ENCODE measurements at places on chromosomes 16 and 17.

DNA sequence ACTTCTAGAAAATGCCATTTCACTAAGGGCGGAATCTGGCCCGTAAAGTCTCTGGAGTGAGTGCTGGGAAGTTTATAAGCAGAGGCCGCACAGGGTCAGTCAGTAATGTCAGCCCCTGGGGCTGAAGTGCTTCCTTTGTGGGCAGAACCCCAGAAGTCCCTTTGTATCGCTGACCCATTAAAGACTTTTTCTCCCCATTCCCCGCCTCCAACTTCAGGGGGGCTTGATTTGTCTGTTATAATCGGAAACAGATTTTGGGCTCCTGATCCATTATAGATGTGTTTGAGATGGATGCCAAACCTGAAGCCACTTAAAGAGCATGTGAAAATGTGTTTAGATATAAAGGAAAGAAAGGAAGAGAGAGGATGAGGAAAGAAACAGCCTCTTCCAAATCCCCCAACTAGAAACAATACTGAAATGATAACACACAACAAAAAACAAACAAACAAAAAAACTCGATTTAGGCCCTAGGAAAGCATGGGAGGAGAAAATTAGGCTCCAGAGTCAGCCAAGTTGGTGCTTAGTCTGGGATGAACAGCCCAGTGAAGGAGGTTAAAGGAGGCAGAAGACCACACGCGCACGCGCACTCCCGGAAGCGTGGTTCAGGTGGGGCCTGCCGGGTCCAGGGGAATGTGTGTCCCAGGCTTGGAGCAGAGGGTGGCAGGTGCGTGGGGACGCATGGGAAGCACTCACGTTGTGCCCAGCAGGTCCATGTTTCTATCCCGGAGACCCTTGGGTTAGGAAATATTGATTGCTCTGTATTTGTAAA lies 27.1 kb downstream of the MSI2 start:
- DNase-seq = no peak

- DNase-seq = no peak
These were observed 190.7 kb upstream of the KCNJ16 start for GRCh38 chr17:69884356-69884755.

DNA sequence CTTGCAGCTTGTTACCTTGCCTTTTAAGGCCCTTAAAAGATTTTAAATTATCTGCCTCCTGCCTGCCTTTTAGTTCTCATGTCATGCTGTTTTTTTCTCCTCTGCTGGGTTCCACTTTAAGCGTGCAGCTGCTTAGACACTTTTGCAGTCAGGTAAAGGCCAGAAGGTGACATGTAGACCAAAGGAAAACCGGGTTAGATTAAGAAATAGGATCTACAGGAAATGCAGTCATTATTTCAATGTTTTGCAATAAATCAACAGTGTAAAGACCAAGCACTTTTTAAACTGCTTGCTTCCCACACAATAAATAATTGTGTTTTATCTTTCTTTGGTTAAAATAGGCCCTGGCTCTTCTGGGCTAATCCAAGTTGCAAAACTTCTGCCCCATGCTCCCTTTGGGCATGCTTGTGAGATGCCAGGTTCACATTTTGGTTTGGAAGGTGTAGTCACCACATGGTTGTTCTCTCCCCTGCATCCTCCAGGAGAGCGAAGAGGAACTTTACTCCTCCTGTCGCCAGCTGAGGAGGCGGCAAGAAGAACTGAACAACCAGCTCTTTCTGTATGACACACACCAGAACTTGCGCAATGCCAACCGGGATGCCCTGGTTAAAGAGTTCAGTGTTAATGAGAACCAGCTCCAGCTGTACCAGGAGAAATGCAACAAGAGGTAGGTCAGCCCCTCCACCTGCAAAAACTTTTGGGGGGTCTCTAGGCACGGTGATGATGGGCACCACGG lies 54.9 kb downstream of the SDR42E1 start:
- no peak for DNase-seq

DNA sequence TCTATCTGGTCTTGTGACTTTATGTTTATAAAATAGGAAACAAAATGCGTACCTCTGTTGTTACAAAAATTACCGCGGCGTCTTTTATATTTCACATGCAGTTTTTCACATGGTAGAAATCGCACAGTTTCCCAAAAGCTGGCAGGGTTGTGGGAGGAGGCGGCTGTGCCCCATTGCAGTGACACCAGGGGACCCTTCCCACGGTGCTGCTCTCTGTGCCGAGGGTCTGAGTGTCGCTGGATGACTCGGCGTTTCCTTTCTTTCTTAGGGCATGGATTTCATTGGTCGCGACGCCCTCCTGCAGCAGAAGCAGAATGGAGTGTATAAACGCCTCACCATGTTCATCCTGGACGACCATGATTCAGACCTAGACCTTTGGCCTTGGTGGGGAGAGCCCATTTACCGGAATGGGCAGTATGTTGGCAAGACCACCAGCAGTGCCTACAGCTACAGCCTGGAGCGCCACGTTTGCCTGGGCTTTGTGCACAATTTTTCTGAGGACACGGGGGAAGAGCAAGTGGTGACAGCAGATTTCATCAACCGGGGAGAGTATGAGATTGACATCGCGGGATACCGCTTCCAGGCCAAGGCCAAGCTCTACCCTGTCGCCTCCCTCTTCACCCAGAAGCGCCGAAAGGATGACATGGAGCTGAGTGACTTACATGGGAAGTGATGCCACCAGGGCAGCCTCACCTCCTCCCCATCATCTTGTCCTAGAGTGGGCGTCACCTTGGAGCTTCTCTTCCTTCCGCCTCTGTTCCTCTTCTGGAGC lies 17.2 kb upstream of the CLEC18C start:
- DNase-seq = no peak

- no peak for DNase-seq
These were observed 104.7 kb upstream of the ADAMTS18 start for GRCh38 chr16:77539421-77540034.

- DNase-seq = no peak
These were observed 9.4 kb upstream of the DNASE1 start for GRCh38 chr16:3645108-3645503.

DNA sequence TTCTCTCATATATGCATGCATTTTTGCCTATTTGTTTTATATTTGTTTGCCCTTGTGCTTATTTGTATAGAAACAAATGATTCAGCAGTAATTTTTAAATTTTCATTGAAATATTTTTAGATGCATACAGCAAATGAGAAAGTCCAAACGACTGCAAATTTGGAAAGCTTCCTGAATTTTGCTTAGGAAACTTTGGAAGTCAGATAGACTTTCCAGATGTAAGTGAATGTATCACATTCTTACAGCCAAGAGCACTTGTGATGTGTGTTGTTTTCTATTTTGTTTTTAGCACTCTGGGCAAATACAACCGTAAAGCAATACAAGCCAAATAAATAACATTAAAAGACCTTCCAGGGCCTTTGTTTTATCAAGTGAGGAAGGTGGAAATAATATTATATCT lies 680.8 kb upstream of the CDH8 start:
- DNase-seq = no peak

- no peak for DNase-seq
These were observed 3.3 kb downstream of the TAOK1 start for GRCh38 chr17:29393436-29393835.

DNA sequence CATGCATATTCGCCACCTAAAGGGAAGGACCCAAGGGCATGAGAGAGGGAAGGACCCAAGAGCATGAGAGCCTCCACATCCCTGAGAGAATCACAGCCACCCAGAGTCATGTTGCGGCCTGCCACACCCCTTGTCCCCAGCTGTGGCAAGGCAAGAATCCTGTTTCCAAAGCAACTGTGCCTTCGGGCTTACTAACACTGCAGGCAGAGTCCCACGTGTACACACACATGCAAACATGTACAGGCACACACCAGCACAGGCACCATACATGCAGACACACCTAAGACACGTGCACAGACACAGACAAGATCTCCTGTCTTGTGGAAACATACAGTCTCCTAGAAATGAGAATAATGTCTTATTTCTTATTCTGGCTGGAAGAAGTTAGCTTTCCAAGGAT lies 92.4 kb upstream of the CDYL2 start:
- no peak for DNase-seq

GRCh38 chr17:74528491-74529199 lies 2.6 kb downstream of the CD300LB start:
- no peak for DNase-seq

- no peak for DNase-seq
These were observed 171.6 kb downstream of the PRKCB start for GRCh38 chr16:24007391-24007790.

DNA sequence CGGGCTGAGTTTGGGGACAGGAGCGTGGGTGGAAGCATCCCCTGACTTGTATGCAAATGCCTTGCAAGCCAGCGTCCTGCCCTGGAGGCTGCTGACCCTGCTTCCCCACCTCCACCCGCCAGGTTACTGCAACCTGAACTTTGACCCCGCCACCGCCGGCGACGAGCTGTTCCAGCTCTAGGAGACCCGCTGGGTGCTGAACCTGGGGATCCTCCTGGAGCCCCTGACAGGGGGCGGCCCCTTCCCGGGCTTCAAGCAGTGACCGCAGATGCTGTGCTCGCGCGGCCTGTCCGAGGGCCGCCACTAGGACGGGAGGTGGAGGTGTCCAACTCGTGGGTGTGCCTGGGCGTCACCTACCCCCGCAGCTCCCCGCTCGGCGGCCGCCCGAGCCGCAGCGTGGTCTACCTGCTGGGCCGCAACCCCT lies 10.7 kb upstream of the SLC16A5 start:
- DNase-seq = no peak

- DNase-seq = no peak
These were observed 49.7 kb downstream of the ACSM1 start for GRCh38 chr16:20647736-20648135.

- no peak for DNase-seq
These were observed 12.1 kb downstream of the NDEL1 start for GRCh38 chr17:8447799-8448198.

GRCh38 chr16:77782694-77783093 lies 5.7 kb upstream of the VAT1L start:
- DNase-seq = no peak

DNA sequence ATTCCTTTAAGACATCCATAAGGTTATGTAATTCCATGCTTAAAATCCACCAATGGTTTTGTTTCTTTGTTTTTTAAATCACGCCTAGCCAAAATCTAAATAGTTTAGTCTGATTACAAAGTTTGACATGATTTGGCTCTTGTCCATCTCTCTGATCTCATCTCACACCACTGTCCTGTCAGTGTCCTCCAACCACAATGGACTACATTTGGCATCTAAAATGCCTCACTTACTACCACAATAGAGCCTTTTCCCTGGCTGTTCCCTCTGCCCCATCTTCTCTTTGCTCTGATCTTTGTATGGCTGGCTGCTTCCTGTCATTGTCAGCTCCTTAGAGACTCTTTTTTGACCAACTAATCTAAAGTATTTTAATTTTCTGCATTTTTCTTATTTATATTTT lies 157.2 kb downstream of the MYO1D start:
- DNase-seq = no peak

- DNase-seq = no peak
These were observed 86.9 kb downstream of the FOXL1 start for GRCh38 chr16:86665319-86665675.

- no peak for DNase-seq
These were observed 5.7 kb downstream of the CTRB1 start for GRCh38 chr16:75224306-75225082.

DNA sequence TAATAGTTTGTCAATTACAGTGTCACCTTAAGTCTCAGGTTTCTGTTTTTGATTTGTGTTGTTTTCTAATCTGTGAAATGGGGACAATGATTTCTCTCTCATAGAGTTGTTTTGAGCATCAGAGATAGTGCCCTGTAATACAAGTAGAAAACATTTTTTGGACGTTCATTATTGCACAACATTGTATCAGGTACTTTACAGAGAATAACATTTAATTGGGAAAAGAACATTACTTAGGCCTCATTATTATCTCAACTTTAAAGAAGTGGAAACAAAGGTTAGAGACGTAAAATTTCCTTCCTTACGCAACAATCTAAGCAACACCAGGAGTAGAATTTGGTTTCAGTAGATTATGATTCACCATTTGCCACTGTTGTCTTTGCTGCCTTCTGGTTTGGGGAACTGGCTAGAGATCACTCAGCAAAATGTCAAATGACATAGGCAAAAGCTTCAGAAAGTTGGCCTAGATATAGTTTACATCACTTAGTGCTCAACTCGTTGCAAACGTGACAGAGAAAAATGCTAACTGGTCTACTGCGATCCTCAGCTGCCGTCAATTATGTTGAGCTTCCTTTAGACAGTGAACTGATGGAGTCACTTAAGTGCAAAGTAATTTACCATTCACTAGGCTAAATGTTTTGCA lies 1026.8 kb downstream of the CDH11 start:
- no peak for DNase-seq

- DNase-seq = no peak
These were observed 48.3 kb downstream of the ZFHX3 start for GRCh38 chr16:72999541-73000019.

- no peak for DNase-seq
These were observed 76.6 kb downstream of the ZZEF1 start for GRCh38 chr17:4066210-4066609.

DNA sequence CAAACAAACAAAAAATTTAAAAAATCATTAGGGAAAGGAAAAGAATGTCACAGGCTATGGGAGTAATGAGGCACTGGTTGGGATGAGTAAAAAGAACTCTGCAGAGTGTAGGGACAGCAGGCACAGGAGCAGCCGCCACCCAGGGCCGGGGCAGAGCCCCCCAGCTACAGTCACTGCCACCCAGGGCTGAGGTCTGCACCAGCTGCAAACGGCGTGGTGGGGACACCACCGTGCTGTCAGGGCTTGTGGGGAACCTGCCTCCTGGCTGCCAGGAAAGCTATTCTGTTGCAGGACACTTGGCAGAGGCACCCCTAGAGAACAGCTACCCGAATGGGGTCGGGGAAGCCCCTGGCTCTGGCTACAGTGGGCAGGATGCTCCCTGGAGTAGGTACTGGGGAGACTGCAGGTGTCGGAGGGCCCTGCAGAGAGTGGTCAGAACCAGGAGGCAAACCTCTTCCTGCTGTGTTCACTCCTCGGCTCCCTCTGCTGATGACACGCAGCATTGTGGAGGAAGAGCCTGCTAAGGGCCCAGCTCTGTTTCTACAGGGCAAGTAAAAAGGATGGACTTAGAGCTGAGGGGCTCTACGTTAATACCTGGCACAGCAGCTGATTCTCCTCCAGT lies 32.3 kb upstream of the CAPN15 start:
- DNase-seq = peak; percentile 10

DNA sequence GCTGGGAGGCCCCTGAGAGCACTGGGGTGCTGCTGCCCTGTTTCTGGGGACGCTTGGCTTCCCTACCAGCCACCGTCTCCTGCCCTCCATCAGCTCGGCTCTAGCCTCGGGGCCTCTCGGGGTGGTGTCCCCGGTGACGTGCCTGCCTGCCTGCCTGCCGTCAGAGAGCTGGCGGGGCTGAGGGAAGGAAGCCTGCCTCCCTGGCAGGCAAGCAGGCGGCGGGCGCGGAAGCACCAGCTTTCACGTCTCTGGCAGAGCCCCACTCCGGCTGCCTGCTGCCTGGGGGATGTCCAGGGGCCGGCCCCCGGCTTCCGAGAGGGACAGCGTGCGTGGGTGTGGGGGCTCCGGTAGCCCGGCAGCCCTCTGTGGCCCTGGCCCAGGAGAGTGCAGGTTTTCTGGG lies 9.3 kb downstream of the CENPX start:
- DNase-seq = no peak

DNA sequence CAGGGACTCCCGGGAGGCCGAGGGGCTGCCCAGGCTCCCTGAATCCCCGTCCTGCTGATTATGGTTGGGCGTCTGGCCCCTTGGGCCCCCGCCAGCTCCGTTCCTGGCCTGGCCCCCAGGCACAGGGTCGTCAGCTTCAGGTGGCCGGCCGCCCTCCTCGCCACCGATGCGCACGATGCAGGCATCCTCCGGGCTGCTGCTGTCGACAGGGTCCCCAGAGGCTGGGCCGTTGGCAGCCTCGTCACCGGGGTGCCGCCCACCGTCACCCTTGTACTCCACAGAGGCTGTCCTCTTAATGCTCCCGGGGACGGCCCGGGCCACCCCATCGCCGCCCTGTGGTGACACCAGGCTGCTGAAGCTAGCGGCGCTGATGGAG lies 60.4 kb downstream of the PRMT7 start:
- no peak for DNase-seq
